D341Med (cell line): ENCODE measurements at places on chromosomes 5 and 9.

DNA sequence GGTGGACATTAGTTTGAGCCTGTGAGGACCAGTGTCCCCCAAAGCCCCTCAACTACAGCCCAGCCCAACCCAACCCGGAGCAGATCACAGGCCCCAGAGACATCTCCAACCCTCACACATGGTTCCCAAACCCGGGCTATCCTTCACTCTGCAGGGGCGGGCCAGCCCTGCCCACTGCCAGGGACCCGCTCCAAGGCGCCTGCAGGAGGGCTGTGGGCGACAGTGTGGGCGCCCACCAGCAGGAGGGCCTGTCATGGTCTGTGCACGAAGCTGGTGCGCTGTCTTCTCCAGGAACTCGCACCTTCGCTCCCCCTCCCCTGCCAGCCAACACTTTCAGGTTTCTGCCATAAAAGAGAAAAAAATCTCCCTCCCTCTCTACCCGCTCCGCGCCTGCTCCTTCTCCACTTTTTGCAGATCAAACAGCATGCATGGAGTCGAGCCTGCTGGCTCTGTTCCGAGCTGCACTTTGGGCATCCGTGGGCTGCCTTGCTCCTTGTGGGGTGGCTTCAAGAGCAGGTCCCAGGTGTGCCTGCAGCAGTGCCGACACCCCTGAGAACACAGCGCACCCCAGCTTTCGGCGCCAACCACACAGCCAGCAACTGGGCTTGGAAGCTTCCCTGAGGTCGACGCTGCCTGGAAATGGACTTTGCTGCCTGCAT, 133.7 kb upstream of the PPP1R26 start:
- no peak for DNase-seq

- peak; percentile 69 for DNase-seq
These were observed 106.2 kb downstream of the KLHL3 start for GRCh38 chr5:137629646-137630045.

- DNase-seq: no peak
These were observed 279.0 kb downstream of the MLLT3 start for GRCh38 chr9:20343325-20343724.

DNA sequence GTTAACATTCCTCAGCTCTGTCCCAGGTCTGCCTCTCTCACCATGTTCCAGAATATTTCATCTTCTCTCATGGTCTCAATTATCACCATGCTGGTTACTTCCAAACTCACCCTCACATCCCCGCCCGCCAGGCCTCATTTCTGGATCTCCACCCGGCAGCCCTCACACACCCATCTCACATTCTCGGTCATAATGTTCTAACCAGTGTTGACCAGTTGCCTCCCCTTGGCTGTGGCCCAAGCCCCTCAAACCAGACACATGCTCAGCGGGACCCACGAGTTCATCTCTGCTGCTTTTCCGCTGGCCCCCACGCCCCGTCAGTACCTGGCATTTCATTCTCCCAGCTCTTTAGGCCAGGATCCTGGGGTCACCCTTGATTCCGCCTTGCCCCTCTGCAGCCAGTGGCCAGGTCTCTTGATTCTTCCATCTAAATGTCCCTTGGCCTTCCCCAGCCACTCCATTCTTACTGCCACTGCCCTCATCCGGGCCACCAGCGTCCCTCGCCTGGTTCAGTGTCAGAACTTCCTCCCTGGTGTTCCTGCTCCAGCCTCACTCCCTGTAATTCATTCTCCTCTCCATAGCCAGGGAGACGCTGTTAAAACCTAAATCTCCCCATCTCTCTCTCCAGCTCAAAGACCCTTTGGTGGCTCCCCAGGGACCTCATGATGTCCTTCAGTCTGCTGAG, 141.7 kb downstream of the MVB12B start:
- no peak for DNase-seq

DNA sequence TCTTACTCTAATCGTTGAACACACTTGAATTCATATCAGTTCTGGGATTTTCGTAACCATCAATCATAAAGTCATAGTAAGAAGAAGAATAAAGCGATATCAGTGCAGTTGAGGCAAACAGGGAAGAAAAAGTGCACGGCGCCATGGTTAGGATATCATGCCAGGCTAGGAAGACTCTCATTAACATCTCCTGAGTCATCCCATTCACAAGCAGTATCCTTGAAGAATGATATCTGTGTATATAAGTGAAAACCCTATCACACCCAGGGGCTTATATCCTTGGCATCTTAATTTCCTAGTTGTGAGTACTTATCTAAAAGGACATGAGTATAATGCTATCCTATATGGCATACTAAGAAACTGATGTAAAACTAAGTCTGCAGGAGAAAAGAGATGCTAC, 38.6 kb downstream of the NFIB start:
- no peak for DNase-seq

- DNase-seq: no peak
These were observed 4.3 kb downstream of the AQP3 start for GRCh38 chr9:33443047-33443446.

DNA sequence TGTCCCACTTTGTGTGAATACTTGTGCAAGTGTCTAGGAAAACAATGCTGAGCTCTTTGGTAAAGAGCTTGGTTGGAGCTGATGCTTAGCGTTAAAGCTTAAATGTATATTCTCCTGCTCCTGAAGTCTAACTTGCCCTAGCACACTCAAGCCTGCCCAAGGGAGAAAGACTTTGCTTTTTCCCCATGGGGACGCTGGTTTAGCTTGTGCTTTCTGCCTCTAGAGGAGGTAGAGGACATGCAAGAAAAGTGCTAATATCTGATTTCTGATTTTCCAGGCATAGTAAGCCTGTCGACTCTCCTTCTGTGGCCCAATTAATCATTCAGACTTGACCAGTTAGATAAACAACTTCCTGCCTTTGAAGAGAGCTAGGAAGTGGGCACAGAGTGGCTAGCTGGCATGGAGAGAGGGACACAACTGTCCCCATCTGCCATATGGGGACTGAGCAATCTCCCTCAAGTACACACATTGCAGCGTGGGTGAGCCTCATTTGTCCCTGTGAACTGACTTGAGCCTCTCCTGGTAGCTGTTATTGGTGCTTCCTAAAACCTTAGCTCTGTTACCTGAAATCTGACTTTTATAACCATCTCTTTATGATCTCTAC, 348.4 kb downstream of the BRINP1 start:
- DNase-seq: no peak

- no peak for DNase-seq
These were observed 137.8 kb downstream of the CEMIP2 start for GRCh38 chr9:71630377-71630995.

GRCh38 chr9:18077941-18078678, 395.8 kb upstream of the ADAMTSL1 start:
- no peak for DNase-seq

- DNase-seq: peak; percentile 57
These were observed 70.7 kb upstream of the GNE start for GRCh38 chr9:36328798-36329411.

DNA sequence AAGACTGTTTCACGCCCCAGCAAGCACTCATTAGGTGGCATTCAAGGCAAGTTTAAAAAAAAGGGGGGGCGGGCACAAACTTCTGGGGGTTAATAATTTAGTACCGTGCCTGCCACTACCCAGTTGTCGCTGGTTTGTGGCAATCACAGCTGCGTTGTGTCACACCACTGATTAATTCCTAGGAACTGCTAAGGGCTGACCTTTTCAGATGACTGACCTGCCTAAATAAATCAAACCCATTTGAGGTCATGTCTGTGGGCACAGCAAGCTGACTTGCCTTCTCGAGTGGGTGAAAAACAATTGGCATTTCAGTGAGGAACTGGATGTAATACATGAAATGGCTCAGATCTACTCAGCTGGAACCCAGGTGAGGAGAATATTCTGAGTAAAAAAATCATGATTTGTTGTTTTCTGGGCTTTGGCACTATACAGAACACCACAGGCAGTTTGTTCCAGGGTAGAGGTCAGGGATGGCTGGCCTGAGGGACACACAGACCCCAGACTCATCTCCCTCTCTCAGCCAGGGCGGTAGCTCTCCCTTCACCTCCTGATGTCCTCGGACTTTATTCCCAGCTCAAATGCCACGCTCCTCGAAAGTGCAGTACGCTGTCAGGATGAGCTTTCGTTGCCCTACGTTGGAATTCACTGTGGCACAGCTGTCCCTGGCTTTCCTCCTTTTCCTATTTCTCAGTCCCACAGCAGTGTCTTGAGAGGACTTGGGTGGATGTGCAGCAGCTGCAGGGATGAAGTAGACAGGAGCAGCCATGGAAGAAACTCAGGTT, 15.5 kb upstream of the MGAT1 start:
- DNase-seq: no peak

- no peak for DNase-seq
These were observed 233.3 kb upstream of the TRIM32 start for GRCh38 chr9:116453785-116454184.

DNA sequence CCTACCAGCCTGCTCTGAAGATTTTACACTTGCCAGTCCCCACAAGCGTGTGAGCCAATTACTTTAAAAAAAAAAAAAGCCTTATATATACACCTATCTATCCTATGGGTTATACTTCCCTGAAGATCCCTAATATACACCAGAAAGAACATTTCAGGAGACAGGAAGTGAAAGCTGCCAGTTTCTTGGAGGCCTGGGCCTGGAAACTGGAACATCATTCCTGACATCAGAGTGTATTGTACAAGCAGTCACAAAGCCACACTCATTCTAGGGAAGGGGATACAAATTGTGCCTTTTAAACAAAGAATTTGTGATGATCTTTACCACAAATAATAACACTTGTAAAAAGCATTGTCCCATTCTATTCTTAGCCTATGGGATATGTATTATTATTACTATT, 98.3 kb upstream of the FBN2 start:
- DNase-seq: no peak

- no peak for DNase-seq
These were observed 363.6 kb downstream of the ANXA1 start for GRCh38 chr9:73515216-73515615.

DNA sequence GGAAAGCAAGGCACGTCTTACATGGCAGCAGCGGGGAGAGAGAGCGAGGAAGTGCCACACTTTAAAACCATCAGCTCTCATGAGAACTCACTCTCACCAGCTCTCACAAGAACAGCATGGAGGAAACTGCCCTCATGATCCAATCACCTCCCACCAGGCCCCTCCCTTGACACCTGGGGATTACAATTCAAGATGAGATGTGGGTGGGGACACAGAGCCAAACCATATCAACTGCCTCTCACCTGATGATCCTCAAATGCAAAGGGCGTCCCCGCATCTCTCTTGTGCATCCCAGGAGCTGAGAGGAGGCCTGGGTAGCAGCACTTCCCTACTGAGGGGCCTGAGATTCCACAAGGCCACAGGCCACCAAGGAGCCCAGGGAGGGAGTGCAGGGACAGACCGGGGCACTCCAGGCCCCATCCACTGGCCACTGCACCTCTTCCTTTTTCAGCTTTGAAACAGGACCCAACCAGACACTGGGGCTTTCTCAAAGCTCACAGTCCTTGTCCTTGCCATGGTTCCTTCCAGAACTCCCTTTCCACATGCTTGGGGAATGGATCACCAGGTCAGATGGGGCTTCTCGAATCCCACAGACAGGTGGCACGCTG, 54.5 kb upstream of the IL17B start:
- DNase-seq: no peak

GRCh38 chr5:32107291-32107690, 66.8 kb downstream of the GOLPH3 start:
- DNase-seq: no peak

- no peak for DNase-seq
These were observed 193.3 kb downstream of the PSAT1 start for GRCh38 chr9:78490231-78490630.

GRCh38 chr9:26375448-26375847, 517.2 kb downstream of the CAAP1 start:
- no peak for DNase-seq

- DNase-seq: no peak
These were observed 14.2 kb upstream of the CXXC5 start for GRCh38 chr5:139634028-139634325.

DNA sequence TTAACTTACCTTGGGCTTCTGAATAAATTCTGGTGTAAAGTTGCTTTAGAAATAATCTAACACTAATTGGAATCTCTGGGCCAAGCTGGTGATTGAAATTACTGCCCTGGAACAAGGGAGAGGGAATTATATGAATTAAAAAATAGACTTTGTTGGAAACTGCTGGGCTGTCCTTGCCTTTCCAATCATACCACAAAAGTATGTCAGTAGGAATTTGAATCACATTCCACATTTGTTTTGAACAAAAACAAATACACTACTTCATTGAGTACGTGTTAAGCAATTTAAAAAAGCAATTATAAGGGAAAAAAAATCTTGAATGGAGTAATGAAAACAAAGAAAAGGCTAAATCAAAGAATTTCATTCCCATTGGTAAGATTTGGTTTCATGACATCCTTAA, 102.5 kb upstream of the SREK1 start:
- DNase-seq: no peak

DNA sequence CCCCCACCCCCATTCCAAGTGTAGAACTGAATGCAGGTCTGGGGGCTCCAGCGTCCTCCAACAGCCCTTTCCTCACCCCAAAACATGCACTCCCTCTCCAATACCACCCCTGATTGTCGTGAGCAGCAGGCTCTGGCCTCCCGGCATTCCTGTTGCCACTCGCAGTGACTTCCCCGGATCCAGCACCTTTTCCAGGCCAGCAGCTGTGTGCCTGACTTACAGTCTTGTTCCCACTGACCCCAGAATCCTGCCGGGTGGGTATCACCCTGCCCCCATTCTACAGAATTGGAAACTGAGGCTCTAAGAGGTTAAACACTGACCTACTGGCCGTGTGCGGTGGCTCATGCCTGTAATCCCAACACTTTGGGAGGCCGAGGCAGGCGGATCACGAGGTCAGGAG, 127.2 kb downstream of the OLFM1 start:
- DNase-seq: no peak

DNA sequence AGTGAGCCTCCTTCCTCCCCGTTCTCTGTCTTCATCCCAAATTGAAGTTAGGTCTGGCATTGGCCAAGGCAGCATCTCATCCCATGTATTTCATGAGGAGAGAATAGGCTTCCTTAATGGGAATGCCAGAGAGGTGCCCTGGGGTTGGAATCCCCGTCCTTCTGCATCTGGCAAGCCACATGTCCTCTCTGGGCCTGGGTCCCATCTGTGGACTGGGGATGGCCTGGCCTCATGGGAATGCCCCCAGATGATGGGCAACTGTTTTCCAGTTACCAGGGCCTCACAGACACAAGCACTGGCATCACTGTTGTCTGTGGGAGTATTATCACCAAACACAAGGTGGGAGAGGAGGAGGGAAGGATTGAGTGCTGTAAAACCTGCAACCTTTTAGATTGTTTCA, 153.9 kb downstream of the FSTL4 start:
- DNase-seq: no peak

DNA sequence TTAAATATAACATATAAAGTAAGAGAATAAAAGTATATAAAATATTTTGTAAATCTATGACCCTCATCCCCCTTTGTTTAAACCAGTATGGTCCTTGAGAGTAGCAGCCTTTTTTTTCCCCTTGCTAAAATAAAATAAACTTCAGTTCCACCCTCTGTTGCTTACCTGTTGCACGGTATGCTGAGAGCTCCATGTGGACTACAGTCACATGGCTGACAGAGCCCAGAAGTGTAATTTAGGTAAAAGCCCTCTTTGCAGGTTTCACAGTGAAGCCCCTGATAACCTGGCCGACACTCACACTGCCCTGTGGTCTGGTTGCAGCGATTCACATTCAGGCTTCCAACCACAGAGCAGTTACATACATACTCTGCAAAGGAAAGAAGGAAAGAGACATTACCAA, 55.1 kb downstream of the MEGF9 start:
- DNase-seq: no peak
